ENCODE measurements at places on chromosomes 6 and 20. TPM values are rescaled to one million over a fixed set of nuclear protein-coding genes. Genes with fewer than 3 reads are reported as not detected.

Gene ADRM1
- total RNA-seq: 183 TPM

Gene NKAIN4
- total RNA-seq: 5.6 TPM

Gene PLN
- not detected for total RNA-seq

Gene CLPSL2
- total RNA-seq: 0.99 TPM

Gene CCR6
- total RNA-seq: not detected

Gene SLC44A4
- total RNA-seq: 0.08 TPM

Gene C6orf89
- total RNA-seq: 14.5 TPM

Gene RNF144B
- total RNA-seq: 0.68 TPM

Gene DDO
- 0.16 TPM for total RNA-seq

Gene OTOR
- not detected for total RNA-seq

Gene SLC22A3
- total RNA-seq: 47.2 TPM

Gene DOK5
- total RNA-seq: not detected

Gene RTF2
- 93.8 TPM for total RNA-seq

Gene RAB32
- total RNA-seq: 46.2 TPM

Gene HSPA12B
- 0.43 TPM for total RNA-seq

Gene SMIM8
- 2.0 TPM for total RNA-seq

Gene AVP
- not detected for total RNA-seq

Gene CLDN20
- total RNA-seq: not detected

Gene TNNC2
- total RNA-seq: not detected

Gene RIPPLY2
- 0.32 TPM for total RNA-seq
